ENCODE measurements at places on chromosomes 5 and 9.

GRCh38 chr9:70504834-70505233 is 90.4 kb upstream of the KLF9 start:
- DNase-seq: no peak

GRCh38 chr5:176712546-176713304 is 65.4 kb downstream of the TSPAN17 start:
- DNase-seq: no peak

DNA sequence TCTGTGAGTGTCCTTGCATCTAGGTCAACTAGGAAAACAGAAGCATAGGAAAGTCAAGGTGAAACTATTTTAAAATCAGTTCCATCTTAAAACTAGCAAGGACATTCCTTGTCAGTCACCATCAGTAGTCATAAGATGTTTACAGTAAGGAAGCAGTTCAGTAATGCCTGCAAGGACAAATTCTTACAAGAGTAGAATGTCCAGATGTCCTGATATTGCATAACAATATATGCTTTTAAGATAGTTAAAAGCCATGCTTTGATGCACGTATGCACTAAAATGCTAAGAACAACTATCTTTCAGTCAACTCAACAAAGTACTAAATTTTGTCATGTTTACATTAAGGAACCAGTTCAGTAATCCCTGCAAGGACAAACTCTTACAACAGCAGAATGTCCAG is 11.3 kb upstream of the SVEP1 start:
- DNase-seq: no peak

DNA sequence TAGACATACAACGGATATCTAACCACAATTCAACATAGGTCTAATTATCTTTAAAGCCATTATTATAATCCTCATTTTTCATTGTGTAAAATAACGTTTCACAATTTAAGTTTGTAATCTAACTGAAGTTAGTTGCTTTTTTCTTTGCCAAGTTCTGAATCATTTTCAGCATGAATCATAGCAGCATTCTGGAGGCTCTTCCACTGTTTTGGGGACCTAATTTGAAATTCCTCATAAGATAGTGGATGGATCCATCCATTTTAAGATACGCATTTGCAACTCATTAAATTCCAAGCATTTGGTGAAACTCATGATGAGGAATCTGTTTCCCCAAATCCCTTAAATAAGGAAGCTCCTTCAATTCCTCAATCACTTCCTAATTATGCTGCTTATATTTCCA is 447.1 kb upstream of the CDH10 start:
- no peak for DNase-seq

- DNase-seq: no peak
Observed at GRCh38 chr5:52983731-52984636, 5.2 kb upstream of the ITGA2 start.

- no peak for DNase-seq
Observed at GRCh38 chr9:123164285-123164684, 104.1 kb downstream of the STRBP start.

- DNase-seq: no peak
Observed at GRCh38 chr5:157562111-157562581, 13.4 kb downstream of the ADAM19 start.

DNA sequence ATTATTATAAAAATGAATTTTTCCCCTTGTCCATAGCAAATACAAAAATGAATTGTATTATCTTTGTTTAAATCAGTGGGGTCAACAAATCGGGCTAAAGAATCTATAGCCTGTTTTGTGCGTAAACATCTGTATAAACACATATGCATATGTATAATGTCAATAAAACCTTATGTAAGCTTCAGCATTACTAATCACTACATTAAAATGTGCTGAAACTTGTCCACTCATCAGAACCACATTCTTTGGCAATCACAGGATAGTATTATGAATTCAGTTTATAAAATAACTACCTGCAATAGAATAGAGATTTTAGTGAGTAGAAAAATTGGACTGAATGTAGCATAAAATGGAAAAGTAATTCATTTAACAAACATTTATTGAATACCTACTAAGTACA is 30.6 kb downstream of the RGMB start:
- DNase-seq: no peak

DNA sequence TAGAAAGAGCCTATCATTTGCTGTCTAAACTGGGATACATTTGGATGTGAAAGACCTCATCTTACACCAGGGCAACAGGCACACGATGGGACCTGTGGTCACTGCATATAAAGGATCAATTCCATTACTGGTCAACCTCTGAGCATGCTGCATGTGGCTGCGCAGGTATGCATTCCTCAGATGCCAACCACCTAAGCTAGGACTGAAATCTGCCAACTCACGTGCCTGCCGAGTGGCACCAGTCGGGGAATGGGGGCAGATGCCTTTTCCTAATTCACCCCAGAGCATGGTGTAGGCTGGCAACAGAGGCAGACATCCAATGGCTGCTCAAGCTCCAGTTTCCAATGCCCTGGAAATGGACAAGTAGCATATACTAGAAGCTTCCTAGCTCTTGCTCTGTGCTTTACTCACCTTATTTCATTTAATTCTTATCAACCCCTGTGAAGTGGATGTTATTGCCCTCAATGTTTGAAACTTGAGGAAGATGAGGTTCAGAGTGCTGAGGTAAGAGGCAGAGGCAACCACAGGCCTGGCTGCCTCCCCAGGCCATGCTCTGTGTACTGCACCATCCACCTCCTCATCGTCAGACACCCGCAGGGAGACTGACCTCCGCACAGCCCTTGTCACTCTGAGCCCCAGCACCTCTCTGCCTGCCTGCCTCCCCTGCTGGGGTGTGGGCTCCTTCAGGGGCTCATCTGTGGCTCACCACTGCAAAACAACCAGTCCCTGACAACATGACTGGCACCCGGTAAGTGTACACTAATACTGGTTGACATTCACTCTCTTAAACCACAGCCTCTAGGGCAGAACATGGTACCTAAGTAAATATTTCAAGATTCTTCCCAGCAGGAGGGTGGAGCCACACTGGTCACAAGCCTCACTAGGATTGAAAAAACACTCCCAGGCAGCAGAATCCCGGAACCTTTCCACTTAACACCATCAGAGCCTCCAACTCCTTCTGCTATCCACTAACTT is 228.5 kb downstream of the CRB2 start:
- no peak for DNase-seq

DNA sequence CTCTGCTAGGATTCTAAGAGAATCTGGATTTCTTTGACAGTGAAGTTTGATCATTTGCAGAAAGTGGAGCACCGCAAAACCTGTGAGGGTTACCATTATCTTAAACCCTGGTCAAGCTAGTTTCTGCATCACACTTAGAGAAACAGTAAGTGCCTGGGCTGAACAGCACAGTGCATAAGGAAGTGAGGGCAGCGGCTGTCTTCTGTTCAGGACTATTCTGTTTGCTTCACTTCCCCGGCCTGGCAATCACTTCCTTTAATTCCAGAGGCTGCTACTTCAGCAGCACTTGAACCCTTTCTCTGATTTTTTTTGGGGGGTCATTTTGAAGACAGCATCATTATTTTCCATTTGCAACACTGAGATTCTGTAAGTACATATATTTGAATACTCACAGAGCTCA is 32.0 kb downstream of the SEMA6A start:
- DNase-seq: no peak

GRCh38 chr9:134670042-134670525 is 28.5 kb downstream of the COL5A1 start:
- no peak for DNase-seq

DNA sequence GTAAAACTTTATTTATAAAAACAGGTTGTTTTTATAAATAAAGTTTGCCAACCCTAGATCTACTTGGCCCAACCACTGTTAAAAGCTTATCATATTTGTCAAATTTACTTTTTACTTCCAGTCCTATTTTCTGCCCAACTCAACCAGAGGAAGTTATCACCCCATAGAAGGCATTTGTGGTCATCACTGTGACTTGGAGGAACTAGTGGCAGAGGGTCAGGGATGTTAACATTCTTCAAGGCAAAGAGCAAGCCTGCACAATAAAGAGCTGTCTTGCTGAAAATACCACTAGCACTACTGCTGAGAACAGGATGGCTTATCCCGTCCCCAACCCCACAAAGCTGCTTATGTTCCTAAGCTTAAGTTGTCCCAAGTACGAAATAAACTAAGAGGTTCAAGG is 22.3 kb downstream of the TTC33 start:
- DNase-seq: no peak

- no peak for DNase-seq
Observed at GRCh38 chr9:37905776-37906175, 1.8 kb upstream of the SLC25A51 start.

GRCh38 chr5:171314728-171315385 is 5.8 kb downstream of the TLX3 start:
- DNase-seq: no peak

DNA sequence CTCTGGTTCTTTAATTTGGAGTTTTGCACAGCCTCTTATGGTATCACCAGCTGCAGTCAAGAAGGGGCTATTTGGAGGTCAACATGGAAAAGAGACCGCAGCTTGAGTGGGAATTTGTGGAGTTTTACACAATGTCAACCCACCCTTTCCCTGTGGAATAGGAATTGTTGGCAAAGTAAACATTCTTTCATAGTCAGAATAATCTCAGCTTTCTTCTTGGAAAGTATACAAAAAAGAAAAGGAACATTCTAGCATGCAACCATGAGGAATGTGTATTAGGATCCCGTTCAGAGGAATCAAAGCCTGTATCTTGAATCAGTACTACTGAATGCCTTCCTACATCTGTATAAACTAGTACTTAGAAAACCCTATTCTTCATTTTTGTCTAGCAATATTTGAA is 107.6 kb downstream of the LURAP1L start:
- no peak for DNase-seq

GRCh38 chr9:21415493-21416267 is 6.8 kb downstream of the IFNA8 start:
- DNase-seq: no peak

- DNase-seq: no peak
Observed at GRCh38 chr9:126893079-126893478, 21.5 kb upstream of the RALGPS1 start.

DNA sequence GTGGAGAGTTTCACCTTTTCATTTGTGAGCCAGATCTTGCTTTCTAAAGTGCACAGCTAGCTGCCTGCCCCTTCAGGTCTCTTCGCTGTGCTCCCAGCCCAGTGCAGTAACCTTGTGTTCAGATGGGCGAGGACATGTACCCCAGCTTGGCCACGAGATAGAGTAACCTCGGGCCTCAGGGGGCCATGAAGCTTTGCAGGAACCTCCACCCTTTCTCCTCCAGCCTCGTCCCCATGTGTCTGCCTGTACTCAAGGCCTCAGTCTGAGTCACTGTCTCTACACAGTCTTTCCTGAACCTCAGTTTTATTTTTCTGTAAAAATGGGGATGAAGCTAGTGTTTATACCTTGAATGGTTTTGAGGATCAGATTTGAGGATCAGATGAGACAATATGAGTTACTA is 37.9 kb downstream of the ERGIC1 start:
- DNase-seq: no peak

- no peak for DNase-seq
Observed at GRCh38 chr5:34775886-34776285, 63.1 kb upstream of the TTC23L start.
